ENCODE measurements at places on chromosomes 3 and 15. TPM values are rescaled to one million over a fixed set of nuclear protein-coding genes. Genes with fewer than 3 reads are reported as not detected.

Gene HYPK
- polyA plus RNA-seq: 21.6 TPM

Gene ACKR2
- 2.7 TPM for polyA plus RNA-seq

Gene GOLGA8J
- polyA plus RNA-seq: 2.9 TPM

Gene MLF1
- 62.9 TPM for polyA plus RNA-seq

- no peak for DNase-seq
Measured at GRCh38 chr3:58274027-58274614, 31.9 kb upstream of the RPP14 start.

- no peak for DNase-seq
Measured at GRCh38 chr3:149163066-149163465, 33.6 kb downstream of the HPS3 start.

GRCh38 chr15:83127547-83128150, 20.2 kb downstream of the TM6SF1 start:
- DNase-seq: no peak

DNA sequence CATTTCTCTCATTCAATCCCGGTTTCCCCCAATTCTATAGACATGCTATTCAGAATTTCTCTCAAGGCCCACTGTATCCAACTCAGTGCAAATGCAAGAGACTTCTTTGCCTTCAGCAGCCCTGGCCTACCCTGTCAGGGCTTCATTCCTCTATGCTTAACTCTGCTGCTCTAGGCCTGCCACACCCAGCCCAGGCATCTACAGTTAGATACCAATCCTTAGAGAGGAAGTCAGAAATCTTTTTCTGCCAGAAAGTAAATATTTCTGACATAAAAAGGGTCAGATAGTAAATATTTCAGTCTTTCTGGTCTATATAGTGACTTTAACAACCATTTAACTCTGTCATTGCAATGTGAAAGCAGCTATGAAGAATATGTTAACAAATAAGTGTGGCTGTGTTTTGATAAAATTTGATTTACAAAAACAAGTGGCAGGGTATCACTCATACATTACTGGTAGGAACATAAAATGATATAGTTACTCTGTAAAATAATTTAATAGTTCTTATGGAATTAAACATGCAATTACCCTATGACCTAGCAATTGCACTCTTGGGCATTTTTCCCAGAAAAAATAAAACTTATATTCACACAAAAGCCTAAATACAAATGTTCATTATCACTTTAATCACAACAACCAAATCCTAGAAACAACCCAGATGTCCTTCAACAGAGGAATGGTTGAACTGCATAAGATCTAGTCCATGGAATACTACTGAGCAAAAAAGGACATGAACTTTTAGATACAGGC, 942.0 kb downstream of the SQOR start:
- DNase-seq: peak; percentile 46

DNA sequence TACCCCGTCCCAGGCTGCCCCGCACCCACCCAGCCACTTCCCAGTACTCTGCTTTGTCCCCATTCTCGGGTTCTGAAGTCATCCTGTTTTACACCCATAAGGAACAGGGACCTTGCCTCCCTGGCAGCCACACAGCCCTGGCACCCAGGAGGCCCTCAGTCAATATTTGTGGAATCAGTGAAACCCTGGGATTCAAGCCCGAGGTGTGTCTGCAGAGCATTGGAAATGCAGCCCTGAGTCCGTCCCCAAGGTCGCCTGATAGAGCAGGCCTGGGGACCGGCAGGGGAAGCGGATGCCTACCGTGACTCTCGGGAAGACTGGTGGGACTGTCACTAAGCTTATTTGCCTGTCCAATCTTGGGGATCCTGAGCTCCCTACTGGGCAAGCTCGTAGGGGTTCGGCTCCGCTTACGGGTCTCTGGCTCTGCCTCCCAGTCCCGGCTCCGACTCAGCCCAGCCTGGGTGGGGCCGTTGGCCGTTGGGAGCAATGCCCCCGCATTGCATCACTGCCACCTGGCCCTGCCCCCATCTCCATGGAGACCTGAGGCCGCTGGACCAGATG, 64.4 kb upstream of the TAMM41 start:
- DNase-seq: no peak

DNA sequence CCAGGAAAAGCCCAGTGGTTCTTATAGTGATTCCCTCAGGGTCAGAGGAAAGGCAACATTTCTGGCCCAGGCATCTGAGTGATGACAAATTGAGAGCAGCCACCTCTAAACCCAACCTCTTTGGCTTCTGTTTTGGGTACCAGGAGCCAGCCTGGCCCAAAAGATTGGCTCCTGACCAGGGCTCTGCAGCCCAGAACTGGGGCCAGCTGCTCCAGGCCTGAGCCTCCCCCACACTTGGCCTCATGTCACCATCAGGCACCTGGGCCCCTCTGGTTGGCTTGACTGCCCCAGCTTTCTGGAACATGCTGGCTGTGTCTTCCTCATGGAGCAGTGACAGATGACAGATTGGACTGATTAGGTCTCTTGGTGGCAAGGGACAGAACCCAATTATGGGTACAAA, 26.0 kb upstream of the HCN4 start:
- no peak for DNase-seq
